ENCODE measurements at places on chromosomes 13 and 19. TPM values are rescaled to one million over a fixed set of nuclear protein-coding genes. Genes with fewer than 3 reads are reported as not detected.
A peak's percentile ranks its signal among the peaks of the same experiment; 100 is the strongest.

The KIR2DL3 gene
- total RNA-seq: 0.15 TPM

The MPND gene
- 9.1 TPM for total RNA-seq

The GSK3A gene
- 38.8 TPM for total RNA-seq

The HOMER3 gene
- 22.0 TPM for total RNA-seq

The SYCN gene
- total RNA-seq: not detected

The ELAVL3 gene
- total RNA-seq: not detected

The SGCG gene
- 5.5 TPM for total RNA-seq

The KCNK6 gene
- total RNA-seq: 9.5 TPM

- no peaks in the 10 kb centered on the region for H3K36me3 ChIP-seq
- H3K4me1 ChIP-seq: no peaks in the 10 kb centered on the region
- no peak overlapping the region for H3K27ac ChIP-seq
- DNase-seq: no peak
- H3K27me3 ChIP-seq: no peaks in the 10 kb centered on the region
These were observed 359.2 kb upstream of the SGCG start for GRCh38 chr13:22821589-22821988.

DNA sequence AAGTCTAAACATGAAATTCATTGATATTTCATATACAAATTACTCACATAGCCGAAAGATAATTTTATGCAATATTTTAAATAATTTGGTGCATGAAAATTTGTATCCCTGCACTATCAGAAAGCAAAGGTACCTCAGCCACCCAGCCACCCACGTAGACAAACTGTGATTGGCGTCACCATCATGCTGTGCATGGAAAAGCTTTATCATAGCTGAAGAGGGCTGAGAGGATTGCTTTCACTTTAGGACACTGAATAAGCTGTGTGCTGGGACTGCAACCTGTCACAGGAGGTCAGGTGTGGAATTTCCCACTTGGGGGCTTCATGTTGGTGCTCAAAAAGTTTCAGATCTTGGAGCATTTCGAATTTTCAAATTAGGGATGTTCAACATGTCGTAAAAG, 96.3 kb downstream of the MYCBP2 start:
- no peaks in the 10 kb centered on the region for H3K36me3 ChIP-seq
- no peak for DNase-seq
- H3K4me1 ChIP-seq: no peaks in the 10 kb centered on the region
- no peak overlapping the region for H3K27ac ChIP-seq
- H3K4me3 ChIP-seq: no peak overlapping the region

- peaks cover 2% of the 10 kb centered on the region for H3K27me3 ChIP-seq
- H3K4me1 ChIP-seq: no peaks in the 10 kb centered on the region
- no peak overlapping the region for H3K27ac ChIP-seq
- DNase-seq: no peak
- no peaks in the 10 kb centered on the region for H3K36me3 ChIP-seq
- no peak overlapping the region for H3K4me3 ChIP-seq
These were observed 13.4 kb upstream of the SIGLEC12 start for GRCh38 chr19:51514866-51515481.

GRCh38 chr13:69585656-69586055, 522.0 kb upstream of the ATXN8OS start:
- H3K4me1 ChIP-seq: no peaks in the 10 kb centered on the region
- no peak overlapping the region for H3K27ac ChIP-seq
- no peak for DNase-seq
- H3K27me3 ChIP-seq: no peaks in the 10 kb centered on the region
- no peaks in the 10 kb centered on the region for H3K36me3 ChIP-seq

DNA sequence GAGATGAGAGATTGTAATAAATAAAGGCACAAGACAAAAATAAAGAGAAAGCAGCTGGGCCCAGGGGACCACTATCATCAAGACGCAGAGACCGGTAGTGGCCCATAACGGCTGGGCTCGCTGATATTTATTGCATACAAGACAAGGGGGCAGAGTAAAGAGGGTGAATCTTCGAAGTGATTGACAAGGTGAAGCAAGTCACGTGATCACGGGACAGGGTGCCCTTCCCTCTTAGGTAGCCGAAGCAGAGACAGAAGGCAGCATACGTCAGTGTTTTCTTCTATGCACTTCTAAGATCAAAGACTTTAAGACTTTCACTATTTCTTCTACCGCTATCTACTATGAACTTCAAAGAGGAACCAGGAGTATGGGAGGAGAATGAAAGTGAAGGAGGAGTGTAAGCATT, 4.6 kb upstream of the PRKCG start:
- no peak overlapping the region for H3K27ac ChIP-seq
- H3K4me3 ChIP-seq: no peak overlapping the region
- H3K27me3 ChIP-seq: peaks cover 19% of the 10 kb centered on the region
- H3K4me1 ChIP-seq: peaks cover 11% of the 10 kb centered on the region
- peaks cover 16% of the 10 kb centered on the region for H3K36me3 ChIP-seq

DNA sequence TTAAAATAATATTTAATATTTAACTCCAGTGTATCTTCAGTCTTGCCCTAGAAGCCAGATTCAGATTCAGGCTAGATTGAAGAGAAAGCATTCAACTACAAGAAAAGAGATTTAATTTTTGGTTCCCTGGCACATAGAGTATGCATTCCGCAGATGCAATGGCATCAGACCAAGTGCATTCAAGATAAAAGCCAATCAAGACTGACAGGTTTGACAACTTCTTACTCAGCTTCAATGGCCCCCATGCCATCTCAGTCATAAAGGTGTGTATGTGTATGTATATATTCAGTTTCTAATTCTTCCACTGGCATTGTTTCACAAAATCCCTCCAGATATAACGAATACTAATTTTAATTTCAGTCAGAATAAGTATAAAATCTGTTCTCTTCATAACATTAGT, 650.8 kb upstream of the GPC6 start:
- H3K27me3 ChIP-seq: no peaks in the 10 kb centered on the region
- no peak overlapping the region for H3K27ac ChIP-seq
- H3K4me3 ChIP-seq: no peak overlapping the region
- H3K4me1 ChIP-seq: no peaks in the 10 kb centered on the region

GRCh38 chr13:20803180-20803965, 29.6 kb upstream of the EEF1AKMT1 start:
- H3K4me3 ChIP-seq: no peak overlapping the region
- no peaks in the 10 kb centered on the region for H3K27me3 ChIP-seq
- H3K27ac ChIP-seq: no peak overlapping the region
- H3K36me3 ChIP-seq: peaks cover 3% of the 10 kb centered on the region
- H3K4me1 ChIP-seq: no peaks in the 10 kb centered on the region

DNA sequence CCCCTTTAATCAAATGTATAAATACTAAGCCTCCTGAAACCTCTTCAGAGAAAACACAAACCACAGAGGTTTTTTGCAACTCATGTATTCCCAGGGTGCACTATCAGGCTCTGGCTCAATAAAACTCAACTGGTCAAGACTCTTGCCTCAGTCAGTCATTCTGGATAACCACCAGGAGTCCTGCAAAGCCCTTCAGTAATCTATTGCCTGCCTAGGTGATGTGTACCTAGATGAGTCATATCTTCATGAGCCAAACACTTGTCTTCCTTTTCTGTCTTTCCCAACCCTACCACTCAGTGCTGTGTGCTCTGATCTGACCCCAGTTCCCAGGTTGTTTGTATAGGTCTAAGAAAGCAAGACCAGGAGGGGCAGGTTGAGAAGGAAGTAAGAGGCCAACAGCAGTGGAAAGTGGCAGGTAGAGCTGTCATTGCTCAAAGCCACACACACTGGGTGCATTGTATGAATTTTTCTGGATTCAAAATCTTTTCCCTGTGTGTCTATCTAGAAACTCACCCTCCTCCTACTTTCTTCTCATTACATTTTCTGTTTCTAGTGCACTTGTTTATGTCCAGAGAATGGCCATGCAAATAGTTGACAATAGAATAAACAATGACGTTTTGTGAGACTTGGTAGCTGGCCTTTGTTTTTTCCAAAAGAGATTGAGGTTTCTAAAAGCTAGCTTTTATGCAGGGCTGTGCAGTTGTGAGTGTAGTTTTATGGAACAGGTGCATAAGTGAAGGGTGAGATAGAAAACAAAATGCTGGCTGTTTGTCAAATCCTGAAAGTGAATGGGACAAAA, 48.1 kb downstream of the PSG1 start:
- H3K4me3 ChIP-seq: no peak overlapping the region
- H3K36me3 ChIP-seq: no peaks in the 10 kb centered on the region
- H3K27ac ChIP-seq: no peak overlapping the region
- no peak for DNase-seq
- H3K27me3 ChIP-seq: no peaks in the 10 kb centered on the region
- no peaks in the 10 kb centered on the region for H3K4me1 ChIP-seq

GRCh38 chr19:56841193-56841543, 642 bp upstream of the PEG3 start:
- H3K36me3 ChIP-seq: no peaks in the 10 kb centered on the region
- no peaks in the 10 kb centered on the region for H3K4me1 ChIP-seq
- H3K4me3 ChIP-seq: no peak overlapping the region
- no peak overlapping the region for H3K27ac ChIP-seq

GRCh38 chr19:40056505-40056904, 474 bp upstream of the ZNF780B start:
- peak overlapping the region; percentile 59 for H3K27ac ChIP-seq

- no peaks in the 10 kb centered on the region for H3K27me3 ChIP-seq
- H3K27ac ChIP-seq: no peak overlapping the region
- no peak for DNase-seq
- H3K36me3 ChIP-seq: no peaks in the 10 kb centered on the region
- H3K4me3 ChIP-seq: no peak overlapping the region
- H3K4me1 ChIP-seq: no peaks in the 10 kb centered on the region
These were observed 8.9 kb upstream of the OR1I1 start for GRCh38 chr19:15072930-15073647.

DNA sequence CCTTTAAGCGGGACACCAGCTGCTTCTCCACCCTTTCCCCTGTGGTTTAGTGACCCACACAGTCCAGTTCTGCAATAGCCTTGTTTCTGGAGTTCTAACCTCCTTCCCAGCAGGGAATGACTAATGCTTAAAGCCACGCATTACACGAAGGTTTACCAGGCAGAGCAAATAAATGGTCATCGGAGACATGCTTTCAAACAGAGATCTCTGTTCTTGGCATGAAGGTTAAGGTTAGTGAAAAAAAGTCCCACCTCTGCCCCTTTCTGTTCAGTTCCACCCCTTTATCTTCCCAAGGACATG, 25.3 kb upstream of the MEDAG start:
- no peaks in the 10 kb centered on the region for H3K27me3 ChIP-seq
- peaks cover 38% of the 10 kb centered on the region for H3K4me1 ChIP-seq
- H3K4me3 ChIP-seq: no peak overlapping the region
- DNase-seq: no peak
- no peak overlapping the region for H3K27ac ChIP-seq

DNA sequence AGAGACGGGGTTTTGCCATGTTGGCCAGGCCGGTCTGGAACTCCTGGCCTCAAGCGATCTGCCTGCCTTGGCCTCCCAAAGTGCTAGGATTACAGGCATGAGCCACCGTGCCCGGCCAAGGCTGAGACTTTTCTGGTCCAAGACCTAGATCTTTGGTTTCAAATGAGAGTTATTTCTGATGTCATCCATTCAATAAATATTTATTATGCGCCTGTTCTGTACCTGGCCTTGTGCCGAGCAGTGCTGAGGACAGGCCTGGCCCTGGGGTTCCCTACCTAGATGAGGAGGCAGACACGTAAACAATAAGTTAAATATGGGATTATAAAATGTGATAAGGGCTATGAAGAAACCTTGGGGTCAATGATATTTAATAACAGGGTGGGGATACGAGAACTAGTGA, 4.5 kb downstream of the RELB start:
- H3K27ac ChIP-seq: no peak overlapping the region
- H3K27me3 ChIP-seq: no peaks in the 10 kb centered on the region
- no peak for DNase-seq
- peaks cover 2% of the 10 kb centered on the region for H3K4me1 ChIP-seq
- no peak overlapping the region for H3K4me3 ChIP-seq

GRCh38 chr19:12647490-12648071, 19.0 kb downstream of the MAN2B1 start:
- no peaks in the 10 kb centered on the region for H3K27me3 ChIP-seq
- no peaks in the 10 kb centered on the region for H3K4me1 ChIP-seq
- peaks cover 9% of the 10 kb centered on the region for H3K36me3 ChIP-seq
- peak; percentile 53 for DNase-seq

GRCh38 chr13:22263185-22263584, 592.3 kb downstream of the FGF9 start:
- H3K36me3 ChIP-seq: no peaks in the 10 kb centered on the region
- H3K27ac ChIP-seq: no peak overlapping the region

DNA sequence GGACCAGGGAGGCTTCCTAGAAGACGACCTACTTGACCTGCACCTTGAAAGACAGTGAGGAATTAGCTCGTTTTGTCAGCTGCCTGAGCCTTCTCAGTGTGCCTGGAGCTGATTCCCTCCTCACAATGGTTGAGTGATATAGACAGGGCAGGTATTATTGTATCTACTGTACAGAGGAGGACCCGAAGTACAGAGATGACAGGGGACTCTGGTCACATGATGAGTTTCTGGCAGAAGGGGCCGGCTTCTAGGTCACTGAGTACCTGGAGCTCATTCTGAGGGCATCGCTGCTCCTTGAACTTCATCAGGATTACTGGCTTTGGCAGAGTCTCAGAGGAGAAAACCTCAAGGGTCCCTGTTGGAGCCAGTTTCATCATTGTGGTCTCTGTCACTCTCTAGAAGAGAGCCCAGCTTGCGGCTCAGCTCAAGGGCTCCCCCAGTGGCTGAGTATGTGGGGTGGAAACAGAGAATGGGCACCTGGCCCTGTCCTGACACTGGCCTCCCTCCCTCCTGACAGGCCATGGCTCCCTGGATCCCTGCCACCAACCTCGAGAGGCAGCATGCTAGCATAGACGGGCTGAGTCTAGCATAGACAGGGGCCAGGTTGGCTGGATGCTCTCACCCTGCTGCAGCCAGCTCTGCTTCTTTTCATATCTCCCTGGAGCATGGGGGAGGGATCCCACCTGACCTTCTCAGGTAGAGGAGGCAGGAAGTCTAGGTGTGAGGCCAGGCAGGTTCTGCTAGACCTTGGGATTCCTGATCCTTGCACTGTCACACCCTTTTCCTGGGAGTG, 38.7 kb downstream of the NFIX start:
- H3K27me3 ChIP-seq: no peaks in the 10 kb centered on the region
- H3K27ac ChIP-seq: no peak overlapping the region
- DNase-seq: peak; percentile 44
- peaks cover 35% of the 10 kb centered on the region for H3K4me1 ChIP-seq
- no peak overlapping the region for H3K4me3 ChIP-seq

GRCh38 chr19:292281-292884, 1.2 kb upstream of the PLPP2 start:
- H3K36me3 ChIP-seq: no peaks in the 10 kb centered on the region
- H3K4me1 ChIP-seq: peaks cover 14% of the 10 kb centered on the region
- no peak overlapping the region for H3K27ac ChIP-seq
- H3K27me3 ChIP-seq: peaks cover 43% of the 10 kb centered on the region
- no peak overlapping the region for H3K4me3 ChIP-seq

DNA sequence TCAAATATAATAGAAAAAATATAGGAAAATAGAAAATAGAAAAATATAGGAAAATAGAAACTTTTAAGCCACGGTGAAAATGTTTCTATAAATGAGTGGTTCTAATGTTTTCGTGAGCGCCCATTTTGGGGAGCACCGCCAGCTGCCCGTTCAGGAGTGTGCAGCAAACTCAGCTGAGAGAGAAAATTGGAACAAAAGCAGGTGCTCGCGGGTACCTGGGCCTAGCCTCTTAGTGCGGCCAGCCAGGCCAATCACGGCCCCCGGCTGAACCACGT, 204 bp upstream of the PDX1 start:
- H3K4me1 ChIP-seq: no peaks in the 10 kb centered on the region
- peaks cover 21% of the 10 kb centered on the region for H3K27me3 ChIP-seq
- H3K36me3 ChIP-seq: no peaks in the 10 kb centered on the region
- H3K27ac ChIP-seq: no peak overlapping the region

Measured in lung (tissue), 17 donors.